ENCODE measurements at places on chromosomes 6 and 20.

DNA sequence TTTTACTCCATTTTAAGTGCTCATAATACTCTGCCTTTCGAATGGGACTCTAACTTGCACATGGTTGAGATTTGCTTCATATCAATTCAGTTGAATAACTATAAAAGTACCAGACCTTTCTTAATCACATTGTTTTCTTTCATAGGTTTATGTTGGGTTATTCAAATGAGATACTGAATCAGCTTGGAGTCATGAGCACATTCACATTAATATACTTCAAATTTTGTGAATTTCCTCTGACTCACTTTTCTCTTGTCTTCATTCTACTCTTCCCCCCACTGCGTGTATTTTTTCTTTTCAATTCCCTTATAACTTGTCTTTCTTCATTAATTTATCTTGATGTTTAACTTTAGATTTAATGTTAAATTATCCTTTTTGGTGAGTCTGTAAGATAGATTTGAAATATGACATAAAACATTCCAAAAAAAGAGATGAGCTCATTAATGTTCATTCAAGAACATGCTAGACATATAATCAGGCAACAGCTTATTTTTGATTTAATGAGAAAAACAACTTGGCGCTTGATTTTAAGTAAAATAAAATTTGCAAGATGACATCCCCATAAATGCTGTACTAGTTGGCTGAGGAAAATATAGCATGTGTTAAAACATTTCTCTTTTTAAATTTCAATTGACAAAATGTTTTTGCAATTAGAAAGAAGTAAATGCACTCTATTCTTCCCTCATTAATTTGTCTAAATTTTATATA lies 736.0 kb downstream of the CD109 start:
- DNase-seq, result no peak

GRCh38 chr6:42788671-42789070 lies 6.8 kb downstream of the BICRAL start:
- no peak for DNase-seq

GRCh38 chr6:122803171-122803661 lies 14.2 kb downstream of the SMPDL3A start:
- no peak for DNase-seq

DNA sequence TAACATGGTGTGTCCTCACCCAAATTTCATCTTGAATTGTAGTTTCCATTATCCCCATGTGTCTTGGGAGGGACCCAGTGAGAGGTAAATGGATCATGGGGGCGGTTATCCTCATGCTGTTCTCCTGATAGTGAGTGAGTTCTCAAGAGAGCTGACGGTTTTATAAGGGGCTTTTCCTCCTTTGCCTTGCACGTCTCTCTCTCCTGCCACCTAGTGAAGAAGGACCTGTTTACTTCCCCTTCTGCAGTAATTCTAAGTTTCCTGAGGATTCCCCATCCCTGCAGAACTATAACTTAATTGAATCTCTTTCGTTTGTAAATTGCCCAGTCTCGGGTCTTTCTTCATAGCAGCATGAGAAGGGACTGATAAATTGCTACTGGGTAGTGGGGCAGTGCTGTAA lies 789.3 kb downstream of the FRK start:
- DNase-seq, result peak; percentile 5

- DNase-seq, result no peak
Measured at GRCh38 chr6:111558690-111559187, 46.9 kb downstream of the TRAF3IP2 start.
